ENCODE measurements at places on chromosomes 3 and 15. TPM values are rescaled to one million over a fixed set of nuclear protein-coding genes. Genes with fewer than 3 reads are reported as not detected.

OXTR gene
- total RNA-seq: 1.6 TPM

P2RY12 gene
- 5.3 TPM for total RNA-seq

TRPM1 gene
- not detected for total RNA-seq

RAD51 gene
- total RNA-seq: 2.2 TPM

- no peak for DNase-seq
Observed at GRCh38 chr3:52838561-52839267, 3.9 kb upstream of the MUSTN1 start.

GRCh38 chr3:114743746-114744485 lies 403.2 kb downstream of the ZBTB20 start:
- no peak for DNase-seq

DNA sequence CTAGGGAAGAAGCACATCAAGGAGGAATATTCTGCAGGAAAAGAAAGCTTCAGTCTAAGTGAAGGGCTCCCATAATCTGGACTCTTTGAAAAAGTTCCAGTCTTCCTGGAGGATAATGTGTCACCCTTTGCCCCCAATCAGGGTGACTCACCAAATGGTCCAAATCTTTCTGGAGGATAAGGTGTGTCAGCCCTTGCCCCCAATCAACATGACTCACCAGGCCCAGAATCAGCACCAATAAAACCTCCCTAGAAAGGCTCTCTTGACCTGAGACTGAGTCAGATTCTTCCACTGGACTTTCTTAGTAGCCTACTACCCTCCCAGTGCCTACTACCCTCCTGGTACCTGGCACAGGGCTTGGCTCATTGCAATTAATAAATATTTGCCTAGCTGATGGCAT lies 9.5 kb upstream of the ARL14 start:
- DNase-seq: no peak

DNA sequence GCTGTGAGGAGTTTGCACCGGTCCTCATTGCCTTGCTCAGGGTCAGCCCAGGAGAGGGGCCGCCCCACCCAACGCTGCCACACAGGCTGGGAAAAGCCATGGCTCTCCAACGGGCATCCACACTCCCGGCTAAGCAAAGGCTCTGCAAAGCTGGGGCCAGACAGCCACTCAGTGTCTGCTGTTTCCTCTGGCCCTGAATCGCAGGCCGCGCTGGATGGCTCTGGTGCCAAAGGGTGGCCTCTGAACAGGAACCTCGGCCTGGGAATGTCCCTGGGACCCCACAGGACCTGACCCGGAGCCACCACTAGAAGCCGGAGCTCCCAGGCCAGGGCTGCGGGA lies 42.9 kb downstream of the RPN1 start:
- no peak for DNase-seq

DNA sequence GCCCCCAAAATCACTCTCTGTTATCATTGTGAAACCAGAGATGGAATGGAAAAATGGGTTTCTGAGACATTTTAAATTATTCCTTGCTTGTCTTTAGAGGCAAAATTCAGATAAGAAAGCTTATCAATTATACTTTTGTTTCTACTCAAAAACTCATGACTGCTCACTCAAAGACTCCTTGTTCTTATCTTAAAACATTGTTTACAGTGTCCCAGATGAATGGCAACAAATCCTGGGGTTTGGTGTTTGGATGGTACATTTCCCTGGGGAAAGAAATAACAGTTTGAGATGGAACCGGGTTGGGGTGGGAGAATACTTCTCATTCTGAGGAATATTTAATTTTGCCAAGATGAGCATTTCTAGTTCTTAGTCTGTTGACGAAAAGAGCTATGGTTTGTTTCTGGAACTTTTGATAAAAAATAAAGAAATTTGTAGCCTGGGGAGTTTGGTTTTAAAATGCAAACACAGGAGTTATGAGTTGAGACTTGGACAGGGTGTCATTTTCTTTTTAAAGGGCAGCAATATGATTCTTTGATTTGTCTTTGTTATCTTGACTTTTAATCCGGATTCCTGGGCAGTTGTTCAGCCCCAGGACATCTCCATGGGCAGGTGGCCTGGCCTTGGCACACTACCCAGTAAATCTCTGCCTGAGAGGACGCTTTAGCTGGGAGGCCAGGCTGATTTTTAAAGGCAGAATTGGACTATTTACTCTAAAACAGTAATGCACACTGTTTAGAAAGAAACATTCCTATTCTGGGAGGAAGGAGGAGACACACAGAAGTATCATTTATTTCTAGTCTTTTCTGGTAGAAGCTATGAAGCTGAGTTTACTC lies 32.4 kb downstream of the BTD start:
- no peak for DNase-seq

- DNase-seq: no peak
Observed at GRCh38 chr15:21267226-21267625, 173.1 kb downstream of the POTEB3 start.

- DNase-seq: no peak
Observed at GRCh38 chr3:179772297-179772696, 119.5 kb downstream of the USP13 start.

DNA sequence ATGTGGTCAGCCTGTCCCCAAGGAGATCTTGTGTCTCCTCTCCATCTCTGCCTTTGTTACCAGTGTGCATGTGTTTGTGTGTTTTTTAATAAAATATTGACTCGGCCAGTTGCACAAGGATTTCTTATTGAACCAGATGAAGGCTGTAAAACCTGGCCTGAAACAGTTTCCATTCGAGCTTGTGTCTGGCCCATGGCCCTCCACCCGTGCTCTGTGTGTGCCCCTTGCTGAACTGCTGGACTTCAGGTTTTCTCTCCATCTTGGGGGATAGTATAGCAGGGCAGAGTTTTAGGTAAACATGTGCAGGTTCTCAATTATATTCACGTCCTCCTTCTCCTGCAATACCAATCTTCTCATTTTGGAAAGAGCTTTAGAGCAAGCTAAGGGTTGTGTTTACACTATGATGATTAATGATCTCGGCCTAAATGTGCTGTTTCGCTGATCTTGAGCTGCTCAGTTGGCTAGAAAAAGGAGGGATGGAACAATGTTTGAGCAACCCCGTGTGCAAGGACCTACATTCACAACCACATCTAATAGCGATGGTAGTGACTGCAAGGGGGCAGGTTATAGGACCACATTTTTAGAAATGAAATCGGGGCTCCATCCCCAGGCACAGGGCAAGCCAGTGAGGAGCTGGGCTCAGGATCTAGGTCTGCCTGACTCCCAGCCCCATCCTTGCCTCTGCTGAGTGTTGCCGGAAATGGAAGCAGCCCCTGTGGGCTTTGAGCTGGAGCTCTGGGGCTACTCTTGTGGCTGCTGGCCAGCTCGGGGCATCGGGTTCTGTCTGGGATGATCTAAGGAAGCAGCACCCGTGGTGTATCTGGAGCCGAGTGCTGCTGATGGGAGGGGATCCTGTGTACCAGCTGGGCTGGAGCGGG lies 47.7 kb downstream of the CMTM6 start:
- no peak for DNase-seq

DNA sequence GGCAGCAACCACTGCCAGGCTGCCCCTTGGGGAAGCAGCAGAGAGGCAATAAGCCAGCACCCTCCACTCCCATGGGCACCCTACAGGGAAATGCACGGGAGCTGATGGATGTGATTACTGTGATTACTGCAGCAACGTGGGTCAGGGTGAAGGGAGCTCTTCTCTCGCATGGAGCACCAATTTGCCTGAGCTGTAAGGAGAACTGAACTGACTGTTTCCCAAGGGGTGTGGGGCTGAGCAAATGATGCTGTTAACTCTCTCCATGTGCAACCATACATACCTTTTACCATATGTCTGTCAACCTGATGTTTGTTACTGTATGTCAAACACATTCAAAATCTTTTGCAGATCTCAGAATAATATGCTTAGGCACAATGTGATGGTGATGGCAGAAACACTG lies 680.6 kb downstream of the SQOR start:
- no peak for DNase-seq

DNA sequence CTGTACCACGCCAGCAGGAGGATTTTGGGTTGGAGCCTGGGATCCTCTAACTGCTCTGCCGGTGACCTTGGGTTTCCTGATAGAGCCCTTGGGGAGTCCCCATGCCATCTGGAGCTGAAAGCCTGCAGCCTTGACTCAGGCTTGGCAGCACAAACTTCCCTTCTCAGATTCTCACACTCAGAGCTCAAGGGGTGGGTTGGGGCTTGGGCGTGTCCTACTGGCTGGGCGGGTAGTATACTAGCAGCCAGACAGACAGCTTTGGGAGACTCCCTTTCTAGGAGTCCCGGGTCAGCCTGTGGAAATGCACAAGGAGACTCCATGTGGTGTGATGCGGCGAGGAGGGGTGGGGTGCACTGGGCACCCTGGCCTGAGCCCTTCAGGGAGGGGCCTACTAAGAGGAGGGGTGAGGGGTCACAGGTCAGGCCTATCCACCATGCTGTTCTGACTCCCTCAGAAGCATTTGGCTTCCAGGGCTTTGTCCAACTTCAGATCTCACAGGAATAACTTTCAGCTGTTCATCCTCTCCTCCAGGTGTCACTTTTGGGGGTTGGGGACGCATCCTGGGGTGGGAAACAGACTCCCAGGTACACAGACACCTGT lies 21.6 kb upstream of the PLXNA1 start:
- DNase-seq: no peak

DNA sequence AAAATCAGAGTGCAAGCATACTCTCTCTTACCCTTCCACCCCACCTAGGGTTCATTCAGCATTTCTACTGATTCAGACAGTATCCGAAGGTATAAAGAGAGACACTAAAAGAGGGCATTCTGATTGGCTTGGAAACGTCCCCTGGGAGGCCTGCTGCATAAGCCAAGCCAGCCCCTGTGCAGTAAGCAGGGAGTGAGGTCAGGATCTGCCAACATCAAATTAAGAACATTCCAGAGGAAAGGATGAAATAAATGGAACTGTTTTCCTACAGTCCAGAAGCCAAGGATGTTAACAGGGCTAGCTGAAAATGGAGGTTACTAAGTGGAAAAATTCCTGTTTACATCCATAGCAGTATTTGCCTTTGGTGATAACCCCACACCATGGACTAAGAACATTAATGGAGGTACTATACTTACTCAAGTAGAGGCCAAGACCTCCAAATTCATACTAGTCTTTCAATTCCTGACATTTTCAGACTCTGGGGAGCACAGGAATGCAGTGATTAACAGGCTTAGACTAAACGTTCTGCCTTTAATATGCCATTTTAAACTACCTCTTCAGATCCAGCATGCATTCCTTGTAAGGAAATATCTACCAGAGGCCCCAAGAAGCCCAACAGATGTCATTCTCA lies 34.5 kb downstream of the NPTN start:
- no peak for DNase-seq

- no peak for DNase-seq
Observed at GRCh38 chr3:73028803-73029202, 32.2 kb downstream of the PPP4R2 start.

DNA sequence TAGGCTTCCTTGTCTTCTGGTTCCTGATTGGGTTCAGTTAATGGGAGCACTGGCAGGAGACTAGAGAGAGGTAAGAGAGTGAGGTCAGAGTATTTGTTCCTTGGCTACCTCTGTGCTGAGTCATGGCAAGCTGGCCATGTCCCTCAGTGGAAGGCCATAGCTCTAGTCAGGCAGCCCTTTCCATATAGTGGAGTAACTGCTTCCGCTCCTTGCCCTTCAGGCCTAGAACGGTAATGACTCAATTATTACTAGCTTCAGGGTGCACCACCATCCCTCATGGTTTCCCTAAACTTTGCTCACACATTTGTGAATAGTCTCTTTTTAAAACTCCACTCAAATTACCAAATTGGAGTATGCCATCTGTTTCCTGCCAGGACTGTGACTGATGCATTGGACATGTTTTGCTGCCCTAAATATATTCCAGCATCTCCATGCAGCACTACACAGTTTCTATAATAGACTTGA lies 10.5 kb upstream of the ANO10 start:
- no peak for DNase-seq

DNA sequence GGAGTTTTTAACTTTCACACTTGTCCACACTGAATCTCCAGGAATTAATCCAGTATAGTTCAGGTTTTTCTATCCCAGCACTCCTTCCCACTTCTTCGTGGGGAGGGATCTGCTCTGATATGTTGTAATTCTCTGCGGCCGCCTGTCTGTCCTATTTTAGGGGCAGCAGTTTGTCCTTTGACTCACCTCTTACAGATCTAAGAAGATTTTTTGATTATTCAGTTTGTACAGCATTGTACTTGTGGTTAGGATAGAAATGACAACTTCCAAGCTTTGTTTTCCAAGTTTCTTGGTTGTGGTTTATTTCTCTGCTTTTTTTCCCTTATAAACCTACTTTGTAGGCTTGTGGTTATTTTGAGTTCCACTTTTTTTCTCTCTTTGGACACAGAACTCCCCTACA lies 601.7 kb downstream of the SI start:
- no peak for DNase-seq

GRCh38 chr15:41877631-41878354 lies 16.1 kb downstream of the SPTBN5 start:
- DNase-seq: no peak

GRCh38 chr15:66004618-66005262 lies 135.4 kb downstream of the RAB11A start:
- DNase-seq: no peak

Measured in urinary bladder (tissue), 4 donors.